ENCODE measurements at places on chromosomes 11 and 22. TPM values are rescaled to one million over a fixed set of nuclear protein-coding genes. Genes with fewer than 3 reads are reported as not detected.

Gene PIWIL4
- 3.8 TPM for polyA plus RNA-seq

Gene DUSP18
- 7.8 TPM for polyA plus RNA-seq

Gene OR5A1
- polyA plus RNA-seq, result 0.03 TPM

Gene MICALL1
- polyA plus RNA-seq, result 34.6 TPM

Gene SEC14L2
- polyA plus RNA-seq, result 4.9 TPM

GRCh38 chr22:29727131-29727523 lies 7.3 kb downstream of the CABP7 start:
- DNase-seq, result peak; percentile 39

DNA sequence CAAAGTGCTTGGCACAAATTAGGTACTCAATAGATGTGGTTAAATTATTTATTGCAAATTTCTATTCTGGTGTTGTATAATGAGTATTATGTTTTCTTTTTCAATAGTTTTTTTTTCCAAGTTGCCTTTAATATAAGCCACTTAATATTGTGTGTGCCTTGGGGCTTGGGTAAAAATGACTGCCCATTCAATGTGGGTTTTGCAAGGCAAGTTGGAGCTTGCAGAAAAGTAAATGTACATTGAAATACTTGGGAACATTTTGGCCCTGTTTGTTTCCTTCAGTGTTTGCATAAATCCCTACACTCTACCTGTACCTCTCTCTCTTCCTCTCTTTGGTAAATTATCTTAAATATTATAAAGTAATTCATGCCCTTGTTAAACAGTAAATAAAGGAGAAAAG lies 2.1 kb upstream of the CCDC81 start:
- DNase-seq, result no peak

DNA sequence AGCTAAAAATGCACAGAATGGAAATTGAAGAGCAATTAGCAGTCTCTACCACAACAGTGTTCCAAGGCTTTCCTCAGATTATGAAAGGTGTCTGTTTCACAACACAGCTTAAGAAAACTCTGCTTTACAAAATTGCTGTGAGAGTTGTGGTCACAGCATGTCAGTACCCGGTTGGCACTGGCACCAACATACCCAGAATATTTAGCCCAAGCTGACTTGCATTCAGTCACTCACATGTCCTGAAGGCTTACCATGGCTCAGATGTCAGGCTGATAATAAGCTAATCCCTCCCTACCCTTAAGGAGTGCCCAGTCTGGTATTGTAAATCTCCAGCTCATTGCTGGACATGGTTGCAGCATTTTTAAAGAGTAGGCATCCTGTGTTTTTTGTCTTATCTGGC lies 14.9 kb downstream of the NCR3LG1 start:
- no peak for DNase-seq

- no peak for DNase-seq
These were observed 34.3 kb downstream of the ETS1 start for GRCh38 chr11:128552783-128553661.

GRCh38 chr11:84795698-84796097 lies 831.4 kb downstream of the DLG2 start:
- DNase-seq, result no peak

DNA sequence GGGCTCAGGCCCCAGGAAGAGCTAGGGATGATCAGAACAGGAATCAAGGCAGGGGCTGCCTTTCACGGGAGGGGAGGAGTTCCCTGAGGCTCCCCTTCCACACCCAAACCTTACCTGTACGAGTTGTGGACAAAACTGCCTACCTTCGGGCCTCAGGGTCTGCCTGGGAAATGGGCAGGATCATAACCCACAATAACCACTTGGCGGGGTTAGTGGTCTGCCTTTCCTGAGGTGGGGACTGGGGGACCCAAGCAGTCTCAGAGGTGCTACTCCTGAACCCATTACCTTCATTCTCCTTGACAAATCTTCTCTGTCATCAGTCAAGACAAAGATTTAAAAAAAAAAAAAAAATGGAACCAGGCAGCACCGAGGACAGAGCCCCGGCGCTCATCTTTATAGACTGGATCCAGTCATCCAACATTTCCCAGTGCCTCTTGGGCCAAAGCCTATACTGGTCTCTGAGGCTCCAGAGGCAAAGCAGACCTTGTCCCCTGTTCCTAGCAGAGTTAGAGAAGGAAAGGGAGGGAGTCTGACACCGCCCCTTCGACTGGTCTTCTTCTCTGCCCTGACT lies 14.2 kb downstream of the P2RY6 start:
- no peak for DNase-seq

DNA sequence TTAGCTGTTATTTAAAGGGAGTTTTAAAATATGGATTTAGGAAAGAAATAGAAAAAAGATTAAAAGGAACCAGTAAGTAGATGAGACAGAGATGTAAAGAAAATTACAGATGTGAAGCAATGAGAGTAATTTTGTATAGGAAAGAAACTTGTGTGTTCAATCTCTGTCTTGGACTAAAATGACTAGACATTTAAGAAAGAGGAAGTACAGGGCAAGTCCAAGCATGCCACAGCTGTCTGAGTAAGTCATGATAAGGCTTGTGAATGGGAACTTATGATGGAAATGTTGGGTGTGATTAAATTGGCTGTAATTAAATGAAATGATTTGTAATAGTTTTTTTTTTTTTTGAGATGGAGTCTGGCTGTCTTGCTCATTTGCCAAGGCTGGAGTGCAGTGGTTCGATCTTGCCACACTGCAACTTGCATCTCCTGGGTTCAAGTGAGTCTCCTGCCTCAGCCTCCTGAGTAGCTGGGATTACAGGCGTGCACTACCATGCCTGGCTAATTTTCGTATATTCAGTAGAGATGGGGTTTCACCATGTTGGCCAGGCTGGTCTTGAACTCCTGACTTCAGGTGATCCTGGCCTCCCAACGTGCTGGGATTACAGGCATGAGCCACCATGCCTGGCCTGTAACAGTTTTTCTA lies 5.9 kb upstream of the ACY3 start:
- no peak for DNase-seq

DNA sequence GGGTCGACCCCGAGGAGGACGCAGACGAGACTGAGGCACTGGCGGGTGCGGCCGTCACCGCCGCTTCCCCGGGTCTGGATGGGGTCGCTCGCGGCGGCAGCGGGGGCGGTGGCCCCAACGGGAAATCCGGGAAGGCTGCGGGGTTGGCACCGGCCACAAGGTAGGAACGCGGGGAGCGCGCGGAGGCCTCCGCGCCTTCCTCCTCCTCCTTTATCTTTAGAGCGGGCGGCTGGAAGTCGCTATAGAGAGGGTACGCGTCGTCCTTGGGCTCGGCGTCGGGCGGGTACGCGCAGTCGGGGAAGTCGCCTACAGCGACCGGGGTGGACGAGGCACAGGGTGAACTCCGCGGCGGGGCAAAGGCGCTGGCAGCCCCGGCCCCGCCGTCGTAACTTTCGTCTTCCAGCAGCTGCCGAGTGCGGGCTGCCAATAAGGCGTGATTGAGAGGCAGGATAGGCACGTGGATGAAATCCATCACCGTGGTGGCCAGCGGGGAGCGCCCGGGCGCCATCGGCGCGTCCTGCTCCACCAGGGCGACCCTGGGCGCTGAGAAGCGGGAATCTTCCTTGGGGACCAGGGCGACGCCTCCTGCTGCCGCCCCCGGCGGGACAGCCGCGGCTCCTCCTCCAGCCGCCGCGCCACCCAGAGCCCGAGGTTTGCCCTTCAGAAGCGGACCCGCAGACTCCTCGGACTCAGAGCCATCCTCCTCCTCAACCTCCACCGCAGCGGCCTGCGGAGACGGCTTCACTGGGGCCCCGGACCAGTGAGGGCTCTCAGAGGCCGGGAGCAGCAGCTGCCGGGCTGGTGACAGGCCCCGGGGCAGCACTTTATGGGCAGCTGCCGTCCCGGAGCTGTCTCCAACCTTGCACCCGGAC lies 1.7 kb downstream of the PGR start:
- DNase-seq, result no peak

- no peak for DNase-seq
These were observed 22.0 kb upstream of the MSANTD2 start for GRCh38 chr11:124821995-124822730.

- DNase-seq, result no peak
These were observed 120.3 kb upstream of the ZBED5 start for GRCh38 chr11:10978198-10978597.

- DNase-seq, result no peak
These were observed 24.0 kb upstream of the CADM1 start for GRCh38 chr11:115528225-115528624.

DNA sequence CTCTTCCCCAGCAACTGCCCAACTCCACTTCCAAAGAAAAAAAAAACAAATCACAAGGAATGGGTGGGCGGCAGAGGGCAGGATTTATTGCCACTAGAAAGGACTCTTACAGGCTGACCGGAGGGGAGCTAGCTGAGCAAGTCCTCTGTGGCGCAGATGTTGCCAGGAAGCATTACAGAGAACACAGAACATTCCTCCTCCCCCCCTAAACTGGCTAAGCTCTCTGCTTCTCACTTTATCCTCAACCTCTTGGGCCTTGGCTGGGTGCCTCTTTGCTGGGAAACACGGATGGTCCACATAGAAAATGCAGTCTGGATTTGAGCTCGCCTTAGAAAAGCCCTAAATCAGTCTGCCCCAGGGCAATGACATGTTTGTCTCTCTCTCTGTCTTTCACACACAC lies 12.6 kb upstream of the FJX1 start:
- DNase-seq, result no peak

DNA sequence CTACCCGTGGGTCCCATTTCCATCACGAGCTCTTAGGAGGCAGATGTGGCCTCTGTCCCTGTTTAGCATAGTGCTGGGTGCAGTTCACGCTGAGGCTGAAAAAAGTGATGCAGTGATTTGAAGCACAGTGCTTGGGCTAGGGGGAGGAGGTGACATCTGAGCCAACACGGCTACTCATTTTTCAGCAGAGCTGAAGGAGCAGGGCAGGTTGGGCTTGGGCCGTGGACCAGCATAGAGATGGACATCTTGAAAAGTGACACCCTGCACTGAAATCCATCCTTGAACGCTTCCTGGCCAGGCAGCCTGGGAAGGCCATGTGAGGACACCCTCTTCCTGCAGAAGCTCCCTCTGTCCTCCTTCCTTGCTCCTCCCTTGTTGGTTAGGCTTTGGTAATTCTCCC lies 66.4 kb downstream of the ADAMTS15 start:
- DNase-seq, result no peak

DNA sequence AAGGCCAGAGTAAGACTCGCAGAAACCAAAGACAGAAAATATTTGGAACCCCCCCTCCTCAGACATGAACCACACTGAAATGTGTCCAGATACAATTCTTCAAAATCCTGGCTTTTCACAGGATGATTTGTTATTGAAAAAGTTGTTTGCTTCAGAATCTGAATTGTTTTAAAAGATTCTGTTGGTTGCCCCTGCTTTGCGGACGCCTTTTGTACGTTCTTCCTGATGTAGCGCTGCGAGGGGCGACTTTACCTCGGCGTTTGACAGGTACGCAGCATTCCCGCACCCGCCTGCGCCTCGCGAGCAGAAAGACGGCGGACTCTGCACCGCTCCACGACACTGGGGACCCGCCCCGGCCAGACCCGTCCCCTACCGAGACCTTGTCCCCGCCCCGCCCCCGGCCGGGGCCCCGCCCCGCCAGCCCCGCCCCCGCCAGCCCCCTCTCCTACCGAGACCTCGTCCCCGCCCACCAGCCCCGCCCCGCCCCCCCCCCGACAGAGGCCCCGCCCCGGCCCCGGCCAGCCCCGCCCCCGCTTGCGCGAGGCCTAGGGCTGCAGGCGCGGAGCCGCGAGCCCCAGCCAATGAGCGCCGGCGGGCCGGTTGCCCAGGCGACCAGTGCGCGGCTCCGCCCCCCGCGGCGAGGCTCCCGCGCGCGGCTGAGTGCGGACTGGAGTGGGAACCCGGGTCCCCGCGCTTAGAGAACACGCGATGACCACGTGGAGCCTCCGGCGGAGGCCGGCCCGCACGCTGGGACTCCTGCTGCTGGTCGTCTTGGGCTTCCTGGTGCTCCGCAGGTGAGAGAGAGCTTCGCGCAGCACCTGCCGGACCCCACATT lies at the start of gene GLB1L2:
TSS of gene GLB1L2 (plus strand) at position 635 of the 835 bp plus-strand sequence. CDS start at position 709, 74 bp downstream.
- DNase-seq, result peak; percentile 38
